ENCODE measurements at places on chromosomes 7 and 10. TPM values are rescaled to one million over a fixed set of nuclear protein-coding genes. Genes with fewer than 3 reads are reported as not detected.

- H3K4me1 ChIP-seq = no peaks in the 10 kb centered on the region
- DNase-seq = no peak
- H3K27ac ChIP-seq = no peak overlapping the region
- H3K36me3 ChIP-seq = no peaks in the 10 kb centered on the region
These were observed 175.2 kb downstream of the BMPER start for GRCh38 chr7:34080513-34080912.

DNA sequence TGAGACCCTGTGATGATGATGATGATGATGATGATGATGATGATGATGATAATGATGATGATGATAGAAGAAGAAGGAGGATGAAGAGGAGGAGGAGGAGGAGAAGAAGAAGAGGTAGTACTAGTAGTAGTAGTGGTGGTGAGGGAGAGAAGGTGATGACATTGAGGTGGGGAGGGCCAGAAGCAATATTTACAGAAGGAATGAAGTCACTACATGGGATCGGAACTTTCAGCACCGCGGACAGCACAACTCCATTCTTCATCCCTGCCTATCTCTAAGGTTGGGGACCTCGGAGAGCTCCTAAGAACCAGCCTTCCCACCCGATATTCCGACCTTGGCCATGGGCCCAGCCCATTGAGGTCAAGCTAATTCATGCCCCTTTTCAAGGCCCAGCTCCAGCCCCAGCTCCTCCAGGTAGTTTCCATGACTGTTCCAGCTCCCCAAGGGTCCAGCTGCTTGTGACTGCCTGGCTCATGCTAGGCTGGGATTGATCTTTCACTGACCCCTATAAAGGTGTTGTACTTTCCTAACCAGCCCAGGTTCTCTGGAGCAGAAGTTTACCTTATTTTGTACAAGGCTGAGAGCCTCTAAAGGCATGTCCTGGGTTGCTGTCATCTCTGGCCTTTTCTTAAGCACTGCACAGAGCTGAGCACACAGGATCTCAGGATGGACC, 10.3 kb downstream of the CRHR2 start:
- no peak overlapping the region for H3K4me3 ChIP-seq
- H3K27ac ChIP-seq = no peak overlapping the region
- H3K36me3 ChIP-seq = no peaks in the 10 kb centered on the region
- peak; percentile 80 for DNase-seq
- no peaks in the 10 kb centered on the region for H3K4me1 ChIP-seq

DNA sequence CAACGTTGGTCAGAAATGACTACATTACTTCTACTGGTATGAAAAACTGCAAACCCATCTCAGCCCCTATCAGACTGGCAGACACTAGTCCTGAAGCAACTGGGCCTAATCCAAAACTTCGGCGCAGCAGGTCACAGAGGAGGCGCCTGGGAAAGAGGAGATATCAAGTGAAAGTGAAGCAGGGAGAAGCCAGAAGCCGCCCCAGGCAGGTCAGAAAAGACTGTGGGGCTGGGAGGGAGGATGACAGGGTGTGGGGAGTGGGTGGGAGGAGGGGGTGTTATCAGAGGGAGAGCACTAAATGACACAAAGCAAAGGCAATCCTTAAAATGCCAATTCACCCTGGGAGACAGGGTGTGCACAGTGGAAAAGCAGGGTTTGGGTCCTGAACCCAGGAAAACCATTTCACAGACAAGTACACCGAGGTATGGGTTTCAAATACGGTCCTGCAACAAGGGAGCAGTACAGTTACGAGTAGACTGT, 731 bp downstream of the CHCHD3 start:
- H3K27ac ChIP-seq = peak overlapping the region; percentile 50
- H3K27me3 ChIP-seq = no peaks in the 10 kb centered on the region
- H3K4me1 ChIP-seq = peaks cover 6% of the 10 kb centered on the region

- H3K27ac ChIP-seq = no peak overlapping the region
- peak; percentile 13 for DNase-seq
- no peaks in the 10 kb centered on the region for H3K4me1 ChIP-seq
- H3K27me3 ChIP-seq = no peaks in the 10 kb centered on the region
- H3K4me3 ChIP-seq = no peak overlapping the region
- no peaks in the 10 kb centered on the region for H3K36me3 ChIP-seq
These were observed 109.4 kb downstream of the MAD1L1 start for GRCh38 chr7:2123360-2123759.

DNA sequence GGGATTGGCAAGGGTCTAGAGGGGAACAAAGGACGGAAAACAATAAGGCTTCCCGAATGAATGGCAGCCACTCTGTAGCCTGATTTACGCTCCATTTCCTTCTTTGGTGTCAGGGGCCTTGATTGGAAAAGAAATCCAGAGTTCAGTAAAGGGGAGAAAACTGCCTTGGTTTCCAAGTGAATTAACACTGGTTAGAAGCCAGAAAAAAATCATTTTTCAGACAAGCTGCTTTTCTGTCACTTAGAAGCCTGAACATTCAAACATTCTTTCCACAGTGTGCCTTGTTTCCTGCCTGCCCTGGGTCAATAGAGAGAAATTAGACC, 283 bp upstream of the TRDMT1 start:
- H3K36me3 ChIP-seq = no peaks in the 10 kb centered on the region
- DNase-seq = no peak
- peak overlapping the region; percentile 98 for H3K27ac ChIP-seq

GRCh38 chr10:90920986-90921666, at the start of gene ANKRD1:
ANKRD1 (minus strand) TSS chr10:90921087; CDS start chr10:90921027, 60 bp downstream.
- no peak within 1 kb of the TSS for H3K4me3 ChIP-seq
- DNase-seq = peak; percentile 5
- no peaks in the 10 kb centered on the region for H3K4me1 ChIP-seq
- H3K27ac ChIP-seq = no peak within 1 kb of the TSS
- H3K27me3 ChIP-seq = no peaks in the 10 kb centered on the region

- H3K27me3 ChIP-seq = no peaks in the 10 kb centered on the region
- H3K36me3 ChIP-seq = no peaks in the 10 kb centered on the region
- H3K4me3 ChIP-seq = no peak overlapping the region
- no peak overlapping the region for H3K27ac ChIP-seq
- no peak for DNase-seq
These were observed 812.9 kb downstream of the REEP3 start for GRCh38 chr10:64334084-64334483.

- H3K27ac ChIP-seq = no peak overlapping the region
- DNase-seq = no peak
- H3K4me3 ChIP-seq = no peak overlapping the region
- no peaks in the 10 kb centered on the region for H3K4me1 ChIP-seq
- H3K36me3 ChIP-seq = no peaks in the 10 kb centered on the region
- no peaks in the 10 kb centered on the region for H3K27me3 ChIP-seq
These were observed 705.0 kb downstream of the PARD3 start for GRCh38 chr10:34109952-34110702.

DNA sequence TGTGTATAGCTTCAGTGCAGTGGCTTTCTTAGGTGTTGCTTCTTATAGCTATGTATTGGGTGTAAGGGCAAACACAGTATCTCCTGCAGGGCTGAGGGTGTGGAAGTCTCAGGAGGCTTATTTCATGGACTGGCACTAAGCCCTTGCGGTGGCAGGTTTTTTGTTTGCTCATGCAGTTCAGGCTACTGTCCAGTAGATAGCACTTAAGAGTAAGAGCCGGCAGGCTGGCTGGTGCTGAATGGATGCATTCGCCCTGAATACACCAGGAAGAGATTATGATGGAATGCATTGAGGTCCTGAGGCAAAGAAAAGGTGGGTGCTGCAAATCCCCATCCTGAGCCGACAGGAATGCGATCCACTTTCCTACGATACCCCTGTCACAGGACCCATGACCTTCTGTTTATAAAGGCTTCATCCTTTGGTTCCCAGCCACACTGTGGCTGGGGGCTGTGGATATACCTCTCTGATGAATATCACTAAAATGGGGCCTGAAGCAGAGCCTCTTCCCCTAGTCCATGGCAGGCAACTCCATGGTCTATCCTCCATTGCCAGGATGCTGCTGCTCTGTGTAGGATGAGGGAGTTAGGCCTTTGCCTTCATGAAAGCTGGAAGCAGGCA, 44.9 kb downstream of the ANXA8 start:
- H3K27me3 ChIP-seq = no peaks in the 10 kb centered on the region
- no peak overlapping the region for H3K27ac ChIP-seq
- H3K4me3 ChIP-seq = no peak overlapping the region
- H3K4me1 ChIP-seq = no peaks in the 10 kb centered on the region

- no peak overlapping the region for H3K4me3 ChIP-seq
- H3K27me3 ChIP-seq = no peaks in the 10 kb centered on the region
- no peaks in the 10 kb centered on the region for H3K36me3 ChIP-seq
- DNase-seq = no peak
- H3K4me1 ChIP-seq = no peaks in the 10 kb centered on the region
These were observed 65.6 kb downstream of the WIPF3 start for GRCh38 chr7:29871787-29872398.

DNA sequence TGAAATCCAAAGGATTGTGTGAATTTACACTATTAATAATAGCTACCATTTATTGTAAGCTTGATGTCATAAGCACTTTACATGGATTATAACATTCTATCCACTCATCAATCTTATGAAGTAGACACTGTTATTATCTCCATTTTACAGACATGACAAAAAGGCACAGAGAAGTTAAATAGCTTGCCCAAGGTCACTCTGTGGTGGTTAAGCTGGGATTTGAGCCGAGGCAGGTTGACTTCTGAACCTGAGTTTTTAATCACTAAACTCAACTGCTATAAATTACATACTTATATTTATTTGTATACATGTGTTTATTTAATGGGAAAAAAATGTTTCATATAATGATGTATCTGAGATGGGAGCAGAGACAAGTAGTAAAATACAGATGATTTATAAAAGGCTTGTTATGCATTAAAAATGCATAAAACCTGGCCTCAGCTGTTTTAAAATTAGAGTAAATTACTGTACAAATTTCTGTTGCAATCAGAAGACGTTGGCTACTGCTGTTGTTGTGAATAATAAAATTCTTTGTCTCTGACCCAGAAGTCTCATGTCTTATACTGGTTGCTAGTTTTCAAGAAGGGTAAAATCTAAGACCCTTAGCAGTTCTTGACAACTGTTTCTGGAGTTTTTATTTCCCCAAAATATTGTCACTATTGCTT, 61.1 kb upstream of the CALD1 start:
- no peaks in the 10 kb centered on the region for H3K27me3 ChIP-seq
- no peaks in the 10 kb centered on the region for H3K36me3 ChIP-seq
- no peaks in the 10 kb centered on the region for H3K4me1 ChIP-seq
- no peak overlapping the region for H3K4me3 ChIP-seq
- no peak for DNase-seq

- no peaks in the 10 kb centered on the region for H3K27me3 ChIP-seq
- no peak overlapping the region for H3K27ac ChIP-seq
- H3K36me3 ChIP-seq = no peaks in the 10 kb centered on the region
- DNase-seq = no peak
These were observed 14.6 kb downstream of the SVIL start for GRCh38 chr10:29620112-29620690.

DNA sequence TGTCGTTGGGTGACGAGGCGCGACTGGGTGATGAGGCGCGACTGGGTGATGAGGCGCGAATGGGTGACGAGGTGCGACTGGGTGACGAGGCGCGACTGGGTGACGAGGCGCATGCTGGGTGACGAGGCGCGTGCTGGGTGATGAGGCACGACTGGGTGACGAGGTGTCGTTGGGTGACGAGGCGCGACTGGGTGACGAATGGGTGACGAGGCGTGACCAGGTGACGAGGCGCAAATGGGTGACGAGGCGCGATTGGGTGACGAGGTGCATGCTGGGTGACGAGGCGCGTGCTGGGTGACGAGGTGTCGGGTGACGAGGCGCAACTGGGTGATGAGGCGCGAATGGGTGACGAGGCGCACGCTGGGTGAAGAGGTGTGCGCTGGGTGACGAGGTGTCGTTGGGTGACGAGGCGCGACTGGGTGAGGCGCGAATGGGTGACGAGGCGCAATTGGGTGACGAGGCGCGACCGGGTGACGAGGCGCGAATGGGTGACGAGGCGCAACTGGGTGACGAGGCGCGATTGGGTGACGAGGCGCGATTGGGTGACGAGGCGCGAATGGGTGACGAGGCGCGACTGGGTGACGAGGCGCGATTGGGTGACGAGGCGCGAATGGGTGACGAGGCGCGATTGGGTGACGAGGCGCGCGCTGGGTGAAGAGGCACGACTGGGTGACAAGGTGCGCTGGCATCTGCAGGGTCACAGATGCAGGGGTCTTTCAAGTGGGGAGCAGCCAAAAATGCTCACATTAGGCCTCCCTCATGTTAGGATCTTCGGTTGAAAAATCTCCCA, 7.9 kb upstream of the NOM1 start:
- H3K27ac ChIP-seq = no peak overlapping the region
- H3K36me3 ChIP-seq = no peaks in the 10 kb centered on the region
- H3K4me1 ChIP-seq = no peaks in the 10 kb centered on the region

DNA sequence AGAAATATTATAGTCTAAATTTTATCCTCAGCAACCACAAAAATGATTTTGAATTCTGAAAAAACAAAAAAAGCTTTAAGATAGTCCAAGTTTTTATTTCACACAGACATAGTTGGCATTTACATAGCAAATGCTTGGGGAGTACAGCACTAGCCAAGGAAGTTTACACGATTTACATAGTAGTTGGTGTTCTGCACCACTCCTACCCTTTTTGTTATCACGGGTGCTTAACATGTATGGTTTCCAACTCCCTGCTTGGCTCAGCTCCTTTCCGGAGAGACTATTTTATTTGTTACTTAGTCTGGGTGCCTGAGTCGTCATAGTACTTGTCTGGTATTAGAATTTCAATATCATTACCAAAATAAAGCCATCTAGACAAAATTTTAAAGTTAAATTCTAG, 8.8 kb upstream of the GHRHR start:
- H3K4me1 ChIP-seq = no peaks in the 10 kb centered on the region
- H3K36me3 ChIP-seq = no peaks in the 10 kb centered on the region
- no peaks in the 10 kb centered on the region for H3K27me3 ChIP-seq
- DNase-seq = no peak

GRCh38 chr10:113430634-113431397, 122.0 kb upstream of the HABP2 start:
- H3K27me3 ChIP-seq = peaks cover 5% of the 10 kb centered on the region
- no peak overlapping the region for H3K27ac ChIP-seq
- H3K36me3 ChIP-seq = no peaks in the 10 kb centered on the region
- no peak for DNase-seq

DNA sequence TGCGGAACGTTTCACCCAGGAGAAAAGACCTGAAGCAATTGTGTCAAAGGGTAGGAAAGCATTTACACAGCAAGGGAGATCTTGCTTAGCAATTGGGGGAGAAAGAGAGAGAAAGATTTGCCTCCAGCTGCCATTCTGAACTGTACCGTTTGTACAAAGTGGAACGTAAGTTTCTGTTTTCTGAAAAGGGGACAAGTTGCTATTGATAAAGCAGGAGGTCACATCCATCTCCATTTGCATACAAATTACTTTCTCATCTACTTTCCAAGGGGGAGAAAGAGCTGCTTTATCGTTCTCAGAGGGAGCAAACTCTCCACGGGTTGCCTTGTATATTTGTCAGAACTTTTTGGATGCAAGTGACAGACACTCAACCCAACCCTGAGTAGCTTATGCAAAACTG, 92.0 kb upstream of the CARD11 start:
- H3K36me3 ChIP-seq = no peaks in the 10 kb centered on the region
- no peak for DNase-seq
- H3K27ac ChIP-seq = no peak overlapping the region
- no peak overlapping the region for H3K4me3 ChIP-seq

- peak overlapping the region; percentile 45 for H3K27ac ChIP-seq
- H3K4me3 ChIP-seq = no peak overlapping the region
- H3K36me3 ChIP-seq = no peaks in the 10 kb centered on the region
- DNase-seq = peak; percentile 60
- no peaks in the 10 kb centered on the region for H3K27me3 ChIP-seq
These were observed 206.7 kb downstream of the POU6F2 start for GRCh38 chr7:39184391-39184790.

- no peak overlapping the region for H3K4me3 ChIP-seq
- no peak overlapping the region for H3K27ac ChIP-seq
- DNase-seq = no peak
- H3K36me3 ChIP-seq = no peaks in the 10 kb centered on the region
These were observed 116.9 kb upstream of the GDF10 start for GRCh38 chr10:47182934-47183703.

ACSL5 gene
- 338 TPM for polyA plus RNA-seq

MYO1G gene
- polyA plus RNA-seq = 1.7 TPM

FRMD4A gene
- 10.0 TPM for polyA plus RNA-seq

VWDE gene
- polyA plus RNA-seq = not detected

All from small intestine (tissue), 16 donors.